ENCODE measurements at places on chromosomes 6 and 20. TPM values are rescaled to one million over a fixed set of nuclear protein-coding genes. Genes with fewer than 3 reads are reported as not detected.

GRCh38 chr6:55046869-55047422, 127.4 kb upstream of the HCRTR2 start:
- no peak for DNase-seq

DNA sequence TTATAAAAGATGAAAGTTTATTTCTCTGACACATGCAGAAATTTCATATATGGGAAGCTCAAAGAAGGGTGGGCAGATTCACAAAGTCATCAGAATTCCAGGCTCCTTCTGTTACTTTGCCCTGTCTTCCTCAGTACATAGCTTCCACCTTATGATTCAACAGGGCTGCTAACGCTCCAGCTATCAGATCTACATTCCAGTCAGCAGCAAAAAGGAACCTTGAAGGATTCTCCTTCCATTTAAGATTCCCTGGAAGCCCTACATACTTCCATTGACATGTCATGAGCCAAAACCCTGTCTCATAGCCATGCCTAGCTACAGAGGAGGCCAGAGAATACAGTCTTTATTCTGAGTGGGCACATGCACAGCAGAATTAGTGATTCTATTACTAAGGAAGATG, 103.3 kb downstream of the NCR2 start:
- no peak for DNase-seq

DNA sequence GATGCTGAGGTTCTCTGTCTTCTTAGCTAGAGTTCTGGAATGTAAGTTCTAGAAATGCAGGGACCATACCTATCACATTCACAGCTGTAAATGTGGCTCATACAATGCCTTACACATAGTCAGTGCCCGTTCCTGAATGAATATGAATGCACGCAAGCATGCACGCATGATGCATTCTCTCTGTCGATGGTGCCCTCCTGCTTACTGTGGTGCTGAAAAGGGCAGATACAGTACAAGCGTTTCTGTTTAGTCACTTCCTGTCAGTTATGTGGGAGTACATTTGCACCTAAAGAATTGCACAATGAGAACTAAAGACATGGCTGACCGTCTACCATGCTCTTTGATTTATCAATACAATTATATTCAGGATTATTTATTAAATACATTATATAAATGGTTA, 152.2 kb upstream of the SOX4 start:
- DNase-seq = no peak

DNA sequence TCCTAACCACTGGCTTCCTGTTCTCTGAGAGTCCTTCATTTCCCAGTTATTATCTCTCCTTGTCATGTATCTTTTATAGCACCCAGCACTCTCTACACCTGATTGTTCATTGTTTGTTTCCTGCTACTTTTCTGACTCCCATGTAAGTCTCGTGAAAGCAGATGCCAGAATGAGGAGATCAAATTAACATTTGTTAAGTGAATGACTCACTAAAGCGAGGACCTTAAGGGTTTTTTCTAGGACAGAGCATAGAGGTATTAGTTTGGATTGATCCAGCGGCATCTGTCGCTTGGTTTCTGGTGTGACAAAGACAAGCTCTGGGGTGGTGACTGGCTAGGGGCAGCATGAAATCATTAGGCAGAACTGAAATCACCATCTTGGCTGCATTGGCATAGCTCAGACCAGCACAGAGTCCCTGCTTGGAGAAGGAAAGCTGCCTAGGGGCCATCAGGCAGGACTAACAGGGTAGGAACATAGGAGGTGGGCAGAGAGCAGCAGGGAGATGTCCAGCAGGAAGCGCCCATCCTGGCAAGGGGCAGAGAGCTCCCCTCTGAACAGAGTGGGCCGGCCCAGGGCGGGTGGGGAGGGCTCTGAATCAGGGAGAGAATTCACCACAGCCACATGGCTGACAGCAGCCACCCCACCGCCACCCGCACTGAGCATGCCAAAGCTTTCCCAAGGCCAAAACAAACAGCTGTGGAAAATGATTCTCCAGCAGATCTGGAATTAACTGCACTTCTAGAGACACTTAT, 97.1 kb upstream of the CEP85L start:
- no peak for DNase-seq

DNA sequence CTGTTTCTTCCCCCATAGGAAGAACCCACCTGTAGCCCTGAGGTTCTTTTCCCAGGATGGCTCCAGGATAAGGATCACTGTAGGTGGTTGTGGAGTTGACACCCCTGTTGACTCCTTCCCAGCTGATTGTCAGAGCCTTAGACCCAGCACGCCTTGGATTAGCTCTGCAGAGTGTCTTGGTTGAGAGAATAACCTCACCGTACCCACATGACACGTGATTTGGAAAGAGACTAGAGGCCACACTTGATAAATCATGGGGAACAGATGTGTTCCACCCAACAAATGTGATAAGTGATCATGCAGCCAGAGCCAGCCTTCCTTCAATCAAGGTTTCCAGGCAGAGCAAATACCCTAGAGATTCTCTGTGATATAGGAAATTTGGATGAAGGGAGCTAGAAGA, 12.2 kb downstream of the BTN3A1 start:
- DNase-seq = no peak

- no peak for DNase-seq
These were observed 61.7 kb upstream of the EMILIN3 start for GRCh38 chr20:41428285-41428684.

DNA sequence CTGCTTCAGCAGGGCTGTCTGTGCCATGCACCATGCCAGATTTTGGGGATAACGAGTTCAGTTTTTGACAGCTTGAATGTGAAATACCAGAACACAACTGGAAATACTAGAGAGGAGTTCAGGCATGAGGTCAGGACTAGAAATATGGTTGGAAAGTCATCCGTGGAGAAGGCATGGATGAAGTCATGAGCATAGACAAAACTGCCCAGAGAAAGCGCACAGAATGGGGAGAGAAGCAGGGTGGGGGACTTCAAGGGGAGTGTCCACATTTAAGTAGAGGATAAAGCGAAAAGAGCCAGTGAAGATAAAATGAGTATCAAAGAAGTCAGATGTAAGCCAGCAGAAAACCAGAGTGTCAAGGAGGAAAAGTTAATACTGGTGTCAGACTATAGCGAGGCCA, 653.4 kb upstream of the ARID1B start:
- no peak for DNase-seq

- DNase-seq = no peak
These were observed 525.3 kb upstream of the JARID2 start for GRCh38 chr6:14720411-14721102.

DNA sequence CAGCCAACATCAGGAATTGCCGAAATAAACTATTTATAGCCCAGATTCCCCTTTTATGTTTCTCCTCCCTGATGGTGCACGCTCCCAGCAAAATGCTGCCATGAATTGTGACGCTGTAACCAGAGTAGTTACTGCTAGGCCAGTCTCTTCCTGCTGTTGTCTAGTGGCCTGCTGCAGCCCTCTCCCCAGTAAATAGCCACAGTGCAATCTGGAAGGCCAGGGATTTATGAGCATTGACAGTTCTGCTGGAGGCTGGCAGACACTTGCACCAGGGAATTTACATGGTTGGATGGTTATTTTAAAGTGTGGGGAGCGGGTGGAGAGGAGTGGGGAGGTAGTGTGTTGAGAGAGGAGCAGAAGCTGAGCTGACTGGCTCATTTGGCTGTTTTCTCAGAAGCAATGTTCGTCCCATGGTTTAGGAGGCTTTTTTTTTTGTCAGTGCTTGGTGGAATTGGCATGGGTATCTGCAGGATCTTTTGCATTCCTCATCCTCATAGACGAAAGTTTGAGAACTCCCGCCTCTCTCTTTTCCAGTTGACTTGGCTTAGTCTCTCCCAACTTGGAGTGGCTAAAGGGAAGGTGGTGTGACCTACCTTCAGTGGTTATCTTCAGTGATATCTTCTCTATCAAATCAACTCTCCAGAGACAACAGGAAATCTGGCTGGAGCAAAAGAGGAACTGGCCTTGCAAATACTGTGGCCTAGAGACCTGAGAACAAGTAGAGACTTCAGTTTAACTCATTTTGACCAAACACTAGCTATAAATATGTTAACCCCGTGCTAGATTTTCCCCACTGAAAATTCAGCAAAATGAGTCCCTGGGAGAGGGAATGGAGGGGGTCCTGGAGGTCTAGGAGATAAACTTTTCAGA, 99.3 kb upstream of the VSTM2L start:
- no peak for DNase-seq

- no peak for DNase-seq
These were observed 82.7 kb downstream of the SIM1 start for GRCh38 chr6:100382031-100382430.

DNA sequence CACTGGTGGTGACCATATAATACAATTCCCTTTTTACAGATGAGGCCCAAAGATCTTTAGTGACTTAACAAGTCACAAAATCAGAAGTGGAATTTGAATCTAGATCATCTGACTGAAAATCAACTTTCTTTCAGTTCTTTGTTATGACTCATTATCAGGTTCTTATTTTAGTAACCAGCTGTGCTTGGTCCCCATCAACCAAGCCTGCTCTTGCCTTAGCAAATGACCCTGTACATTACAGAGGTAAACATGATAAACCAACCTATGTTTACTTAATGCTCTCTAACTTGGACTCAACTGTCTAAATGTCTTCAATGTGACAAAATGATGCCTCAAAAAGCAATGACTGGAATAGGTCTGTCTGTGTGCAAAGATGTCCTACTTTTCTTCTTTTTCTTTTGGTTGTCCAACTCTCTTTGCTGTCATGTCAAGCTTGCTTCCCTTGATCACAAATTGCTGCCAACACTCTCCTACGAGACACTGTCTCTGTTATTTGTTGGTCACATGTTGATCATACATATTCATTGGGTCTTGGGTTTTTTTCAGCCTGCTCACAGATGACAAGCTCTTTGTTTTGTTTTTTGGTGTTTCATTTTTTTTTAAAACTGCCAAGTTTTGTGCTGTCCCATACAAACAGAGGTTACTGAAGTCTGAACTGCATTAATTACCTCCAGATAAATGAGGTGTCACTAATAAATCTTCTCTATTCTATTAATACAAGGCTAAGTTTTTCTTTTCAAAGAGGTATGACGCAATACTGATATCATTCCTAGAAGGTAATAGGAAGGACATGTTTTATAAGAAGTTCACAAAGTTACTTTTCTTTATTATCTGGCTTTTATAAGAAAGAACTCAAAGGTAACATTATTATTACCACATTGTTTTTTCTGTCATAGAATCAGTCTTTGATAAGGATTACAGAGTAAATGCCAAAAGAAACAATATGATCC, 62.2 kb upstream of the PLN start:
- no peak for DNase-seq

- no peak for DNase-seq
These were observed 51.9 kb downstream of the ZDHHC14 start for GRCh38 chr6:157432892-157433265.

GRCh38 chr20:58174708-58175280, 53.7 kb downstream of the ANKRD60 start:
- no peak for DNase-seq

- DNase-seq = no peak
These were observed 750.1 kb downstream of the COL12A1 start for GRCh38 chr6:74455786-74456185.

GRCh38 chr6:21390532-21391213, 202.9 kb upstream of the SOX4 start:
- no peak for DNase-seq

DNA sequence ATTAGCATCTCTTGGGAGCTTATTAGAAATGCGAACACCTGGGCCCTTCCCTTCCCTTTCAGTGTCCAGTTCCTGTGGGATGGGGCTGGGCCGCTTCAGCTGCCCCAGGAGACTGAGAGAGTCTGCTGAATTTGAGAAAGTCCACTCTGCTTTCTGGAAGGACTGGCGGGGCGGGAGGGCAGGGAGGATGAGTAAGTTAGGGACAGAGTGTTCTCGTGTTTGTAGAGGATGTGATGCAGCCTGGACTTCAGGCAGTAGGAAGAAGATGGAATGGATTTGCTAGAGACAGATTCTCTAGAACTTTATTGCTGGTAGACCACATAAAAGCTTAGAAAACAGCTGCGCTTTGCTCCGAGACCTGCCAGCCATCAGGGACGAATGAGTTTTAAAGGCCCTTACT, 1.1 kb upstream of the TULP4 start:
- DNase-seq = no peak

GRCh38 chr6:41874741-41875140, 20.4 kb downstream of the USP49 start:
- DNase-seq = no peak

GRCh38 chr6:155382338-155382685, 68.0 kb upstream of the TFB1M start:
- DNase-seq = no peak

DNA sequence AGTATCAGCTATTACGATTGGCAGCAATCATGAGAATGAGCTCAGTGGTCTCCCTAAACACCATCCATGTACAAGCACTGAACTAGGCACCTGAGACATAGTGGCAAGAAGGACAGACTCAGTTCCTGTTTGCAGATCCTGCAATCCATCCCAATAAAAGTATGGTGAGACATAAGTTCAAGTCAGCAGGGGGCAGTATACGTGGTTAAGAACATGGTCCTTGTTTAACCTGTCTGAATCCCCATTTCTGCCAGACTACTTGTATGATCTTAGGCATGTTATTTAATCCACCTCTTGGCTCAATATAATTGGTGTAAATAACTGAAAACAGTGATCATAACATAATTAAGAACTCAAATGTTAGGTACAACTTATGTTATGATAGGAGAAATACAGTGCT, 33.2 kb upstream of the PNISR start:
- peak; percentile 23 for DNase-seq

DNA sequence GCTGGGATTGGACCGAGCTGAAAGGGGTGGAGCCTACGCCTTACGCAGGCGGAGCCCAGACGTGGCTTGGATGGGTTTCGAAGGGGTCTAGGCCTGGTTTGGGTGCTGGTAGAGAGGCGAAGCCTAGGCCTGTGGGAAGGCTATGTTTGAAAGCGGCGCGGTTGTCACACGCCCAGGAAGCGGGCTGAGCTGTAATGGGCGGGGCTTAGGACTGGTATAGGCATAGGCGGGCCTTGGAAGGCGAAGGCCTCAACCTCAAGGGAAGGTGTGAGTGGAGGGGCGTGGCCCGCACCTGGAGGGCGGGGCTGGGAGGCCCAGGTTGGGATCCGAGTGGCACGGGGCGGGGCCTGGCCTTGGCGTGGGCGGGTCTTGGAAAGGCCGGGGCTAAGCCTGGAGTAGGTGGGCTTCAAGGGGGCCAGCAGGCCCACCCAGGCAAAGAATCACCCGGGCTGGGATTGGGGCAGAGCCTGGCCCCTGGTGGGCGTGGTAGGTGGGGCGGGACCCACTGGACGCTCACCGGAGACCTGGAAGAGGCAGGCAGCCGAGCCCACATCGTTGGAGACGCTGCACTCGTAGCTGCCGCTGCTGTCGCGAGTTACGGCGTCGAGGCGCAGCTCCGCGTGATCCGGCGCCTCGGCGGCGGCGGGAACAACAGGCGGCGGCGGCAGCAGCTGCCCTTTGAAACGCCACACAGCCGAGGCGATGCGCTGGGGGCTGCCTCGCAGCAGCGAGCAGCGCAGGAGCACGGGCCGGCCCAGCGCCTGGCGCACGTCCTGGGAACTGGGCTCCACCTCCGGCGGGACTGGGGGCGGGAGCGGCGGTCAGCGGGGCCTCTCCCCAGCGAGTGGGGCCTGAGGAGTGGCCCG, 49.0 kb downstream of the MDGA1 start:
- no peak for DNase-seq

Gene FNDC1
- 0.17 TPM for total RNA-seq

Gene C6orf15
- not detected for total RNA-seq

Gene TP53INP2
- 5.0 TPM for total RNA-seq

Gene MTO1
- total RNA-seq = 35.6 TPM

Gene PLG
- total RNA-seq = not detected

Gene DCDC2
- 80.4 TPM for total RNA-seq

Gene SIRPD
- not detected for total RNA-seq

Gene ZBTB12
- 22.6 TPM for total RNA-seq

Gene CAGE1
- not detected for total RNA-seq

Gene STMND1
- 0.68 TPM for total RNA-seq

Gene MCHR2
- total RNA-seq = not detected

Gene TINAG
- total RNA-seq = 17.4 TPM

Gene TMEM14C
- total RNA-seq = 53.6 TPM

All from Calu3 (cell line).